ENCODE measurements at places on chromosomes 16 and 17.
A peak's percentile ranks its signal among the peaks of the same experiment; 100 is the strongest.

DNA sequence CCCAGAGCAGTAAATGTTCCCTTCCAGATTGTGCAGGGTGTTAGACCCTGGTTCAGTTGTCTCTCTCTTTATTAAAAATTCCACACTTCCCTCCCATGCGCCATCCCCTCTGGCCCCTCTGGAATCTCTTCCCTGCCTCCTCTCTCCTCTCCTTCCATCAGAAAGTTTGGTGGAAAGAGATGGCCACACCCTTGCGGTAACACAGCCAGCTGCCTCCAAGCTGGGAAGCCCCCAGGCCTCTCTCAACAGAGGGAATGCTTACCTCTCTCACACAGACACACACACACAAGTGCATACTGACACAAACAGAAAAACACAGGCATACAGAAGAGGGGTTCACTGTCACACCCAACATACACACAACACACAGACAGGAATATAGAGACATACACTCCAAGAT lies 220.5 kb downstream of the C16orf78 start:
- no peak for DNase-seq

DNA sequence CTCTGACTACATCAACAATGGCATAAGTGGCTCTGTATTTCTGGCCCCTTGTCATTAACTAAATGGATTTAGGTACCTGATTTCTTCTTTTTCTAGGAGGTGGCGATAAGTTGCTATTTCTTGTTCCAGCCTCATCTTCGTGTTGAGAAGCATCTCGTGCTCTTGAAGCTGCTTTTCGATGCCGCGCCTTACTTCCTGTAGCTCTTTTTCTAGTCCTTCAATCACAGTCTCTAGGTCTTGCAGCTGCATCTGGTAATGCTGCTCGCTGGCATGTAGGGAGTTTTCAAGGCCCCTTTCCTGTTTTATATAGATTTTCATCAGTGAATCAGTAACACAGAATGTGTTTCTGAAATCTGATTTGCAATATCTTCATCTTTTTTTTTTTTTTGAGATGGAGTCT lies 5.1 kb downstream of the KRT222 start:
- DNase-seq: no peak

- no peak for DNase-seq
These were observed 1215.9 kb downstream of the CDH8 start for GRCh38 chr16:60820361-60820760.

GRCh38 chr16:81530296-81530721 lies 85.7 kb downstream of the CMIP start:
- DNase-seq: no peak

GRCh38 chr16:12530302-12530701 lies 273.4 kb downstream of the CPPED1 start:
- no peak for DNase-seq

- no peak for DNase-seq
These were observed 119.5 kb downstream of the NTN1 start for GRCh38 chr17:9140550-9141424.

DNA sequence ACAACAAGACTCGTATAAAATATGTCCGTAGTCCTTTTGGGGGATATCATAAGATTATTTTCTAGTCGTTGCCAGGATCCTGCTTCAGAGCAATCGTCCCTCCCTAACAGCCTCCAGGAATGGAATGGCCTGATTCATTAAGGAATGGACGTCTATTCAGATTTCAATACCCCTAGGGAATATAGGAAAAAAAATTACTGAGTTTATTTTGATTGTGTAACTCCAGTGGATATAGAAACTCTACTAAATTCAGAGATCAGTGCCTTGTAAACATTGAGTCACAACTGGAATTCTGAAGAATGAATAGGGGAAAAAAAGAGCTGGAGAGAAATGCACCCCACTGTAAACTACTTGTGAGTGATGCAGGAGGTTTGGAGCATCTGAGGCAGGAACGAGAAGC lies 1171.5 kb upstream of the GOT2 start:
- DNase-seq: no peak

- peak; percentile 75 for DNase-seq
These were observed 13.4 kb upstream of the SULT1A1 start for GRCh38 chr16:28623172-28623711.

- no peak for DNase-seq
These were observed 17.2 kb downstream of the CMIP start for GRCh38 chr16:81461766-81462165.

DNA sequence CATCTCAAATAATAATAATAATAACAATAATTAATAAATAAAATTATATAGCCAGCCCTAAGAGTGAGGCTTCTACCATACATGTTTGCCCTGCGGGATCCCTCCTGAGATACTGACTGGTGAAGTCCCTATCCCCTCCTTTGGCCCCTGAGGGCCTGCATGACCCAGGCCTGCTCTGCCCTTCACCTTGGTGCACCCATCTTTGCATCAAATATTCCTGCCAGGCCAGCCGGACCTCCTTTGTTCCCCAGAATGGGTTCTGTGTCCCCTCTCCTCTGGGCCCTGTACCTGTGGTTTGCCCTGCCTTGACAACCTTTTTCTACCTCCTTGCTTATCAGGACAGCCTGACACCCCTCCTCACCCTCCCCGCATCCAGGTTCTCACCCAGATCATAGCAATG lies 2.0 kb upstream of the RNF112 start:
- DNase-seq: no peak

- DNase-seq: no peak
These were observed 1.7 kb upstream of the COASY start for GRCh38 chr17:42560246-42560645.

- DNase-seq: peak; percentile 58
These were observed 689.5 kb upstream of the RBFOX1 start for GRCh38 chr16:6643080-6643686.

GRCh38 chr16:88934066-88934667 lies 42.8 kb downstream of the CBFA2T3 start:
- no peak for DNase-seq

DNA sequence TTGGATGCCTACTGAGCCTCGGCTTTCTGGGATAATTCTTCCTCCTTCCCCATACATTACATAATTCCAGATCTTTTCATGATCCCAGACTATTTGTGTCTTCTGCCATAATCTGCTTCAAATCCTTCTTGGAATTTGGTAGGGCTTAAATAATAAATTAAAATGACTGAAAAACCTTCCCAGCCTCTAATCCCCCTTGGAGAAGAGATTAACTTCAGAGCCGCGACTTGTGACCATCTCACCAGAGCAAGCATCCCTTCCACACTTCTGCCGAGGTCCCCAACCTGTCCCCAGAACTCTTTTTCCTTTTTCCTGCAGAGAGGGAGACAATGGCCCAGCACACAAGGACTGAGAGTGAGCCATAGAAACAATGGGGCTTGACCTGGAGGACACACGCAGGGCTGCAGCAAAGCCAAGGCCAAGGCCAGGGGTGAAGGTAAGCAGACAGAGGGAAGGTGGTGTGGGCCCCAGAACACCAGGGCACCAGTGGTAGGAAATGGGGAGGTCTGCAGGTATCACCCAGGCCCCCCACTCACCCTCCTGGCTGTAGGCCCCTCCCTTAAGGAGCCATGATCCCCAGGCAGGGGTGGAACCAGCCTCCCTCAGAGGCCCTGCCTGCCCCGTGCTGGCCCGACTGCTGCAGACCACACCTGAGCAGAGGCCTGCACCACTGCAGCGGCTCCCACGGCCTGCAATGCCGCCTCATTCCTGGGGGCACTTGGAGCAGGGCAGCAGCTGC lies 9.6 kb upstream of the BCAR1 start:
- no peak for DNase-seq

DNA sequence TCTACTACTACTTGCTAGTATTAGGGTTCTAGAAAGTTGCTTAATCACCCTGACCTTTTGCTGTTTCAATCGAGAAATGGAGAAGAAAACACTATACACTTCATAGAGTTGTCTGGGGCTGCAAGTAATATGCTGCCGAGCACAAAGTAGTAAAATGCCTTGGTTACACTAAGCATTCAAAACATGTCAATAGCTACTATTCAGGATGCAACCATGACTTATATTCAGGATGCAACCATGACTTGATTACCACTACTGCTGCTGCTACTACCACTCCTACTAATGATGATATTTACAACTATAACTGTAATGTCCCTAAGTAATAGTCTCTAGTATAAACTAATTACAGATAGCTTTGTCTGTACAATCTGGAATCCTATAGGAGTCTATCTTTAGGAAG lies 35.3 kb downstream of the ADAMTS18 start:
- DNase-seq: no peak

DNA sequence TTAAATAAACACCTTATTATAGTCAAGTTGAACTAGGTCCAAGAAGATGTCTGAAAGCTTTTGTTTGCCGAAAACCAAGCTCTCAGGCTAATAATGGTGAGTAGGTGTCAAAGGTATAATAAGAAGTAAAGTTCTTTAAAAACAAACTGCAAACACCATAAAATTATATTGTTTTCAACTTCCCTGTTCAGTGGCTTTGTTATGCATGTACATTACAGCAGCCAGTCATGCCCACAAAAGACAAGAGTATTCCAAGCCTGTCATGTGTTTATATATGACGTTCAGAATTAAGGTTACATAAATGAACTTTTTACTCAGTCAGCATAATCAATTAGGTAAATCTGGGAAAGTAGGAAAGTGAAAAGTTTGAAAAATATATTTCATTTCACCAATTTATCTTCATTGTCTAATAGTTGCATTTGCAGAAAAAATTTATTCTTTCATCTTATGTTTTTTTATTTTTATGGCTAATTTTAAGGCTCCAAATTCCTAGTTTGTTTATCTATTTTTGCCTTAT lies 928.7 kb upstream of the SOX9 start:
- DNase-seq: no peak

DNA sequence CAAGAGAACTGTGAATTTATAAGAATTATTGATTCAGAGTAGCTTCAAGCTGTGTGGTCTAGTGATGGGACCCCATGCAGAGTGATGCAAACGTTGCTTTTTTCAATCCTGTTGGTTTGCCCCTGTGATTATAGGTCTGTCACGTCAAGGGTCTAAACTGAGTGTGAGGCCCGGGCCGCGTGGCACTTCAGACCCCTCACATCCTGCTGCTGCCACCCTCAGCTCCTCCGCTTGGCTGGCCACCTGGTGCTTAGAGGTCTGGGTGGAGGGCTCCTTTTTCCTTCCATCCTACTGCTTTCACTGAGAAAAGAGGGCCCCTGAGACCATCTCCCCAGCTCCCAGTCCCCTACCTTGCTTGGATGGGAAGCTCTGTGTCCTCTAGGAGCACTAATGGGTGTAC lies 12.0 kb downstream of the MYL4 start:
- no peak for DNase-seq

- no peak for DNase-seq
These were observed 296.2 kb downstream of the SEC14L1 start for GRCh38 chr17:77437017-77437416.

GRCh38 chr16:84868328-84868727 lies 48.5 kb downstream of the CRISPLD2 start:
- no peak for DNase-seq

- no peak for DNase-seq
These were observed 234.4 kb downstream of the WWOX start for GRCh38 chr16:78333808-78334207.

GRCh38 chr16:22035153-22035552 lies 27.2 kb downstream of the MOSMO start:
- no peak for DNase-seq

GRCh38 chr16:83520596-83520995 lies 287.2 kb upstream of the HSBP1 start:
- DNase-seq: no peak

GRCh38 chr17:79840269-79840988 lies 1.2 kb upstream of the CBX4 start:
- DNase-seq: no peak

- DNase-seq: peak; percentile 35
These were observed 1.7 kb downstream of the ZNF267 start for GRCh38 chr16:31875112-31875803.

- DNase-seq: peak; percentile 25
These were observed 23.4 kb downstream of the SLC25A10 start for GRCh38 chr17:81735264-81736102.

DNA sequence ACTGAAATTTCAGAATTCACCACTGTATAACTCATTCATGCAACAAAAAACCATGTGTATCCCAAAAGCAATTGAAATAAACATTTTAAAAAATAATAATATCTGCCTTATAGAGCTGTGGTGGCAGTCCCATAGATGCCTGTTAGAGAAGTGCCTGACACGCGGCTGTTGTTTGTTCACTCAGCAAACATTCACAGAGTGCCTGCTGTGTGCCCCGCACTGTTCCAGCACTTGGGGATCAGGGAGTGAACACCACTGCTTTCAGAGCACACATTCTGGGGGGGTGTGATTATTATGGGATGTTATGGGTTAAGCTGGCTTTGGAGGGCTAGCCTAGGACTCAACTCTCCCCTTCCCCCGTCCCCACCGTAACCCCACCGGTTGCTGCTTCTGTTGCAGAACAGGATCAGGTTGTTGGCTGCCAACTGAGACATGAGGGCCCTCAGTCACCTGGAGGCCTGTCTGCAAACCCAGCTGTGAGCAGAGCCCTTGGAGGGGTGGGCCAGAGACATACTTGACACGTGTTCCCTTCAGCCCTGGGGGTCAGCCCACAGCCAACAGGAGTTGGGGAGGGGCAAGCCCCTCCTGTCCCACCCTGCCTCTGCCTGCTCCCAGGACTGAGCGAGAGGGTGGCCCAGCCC lies 103.3 kb upstream of the CIBAR2 start:
- DNase-seq: no peak

DNA sequence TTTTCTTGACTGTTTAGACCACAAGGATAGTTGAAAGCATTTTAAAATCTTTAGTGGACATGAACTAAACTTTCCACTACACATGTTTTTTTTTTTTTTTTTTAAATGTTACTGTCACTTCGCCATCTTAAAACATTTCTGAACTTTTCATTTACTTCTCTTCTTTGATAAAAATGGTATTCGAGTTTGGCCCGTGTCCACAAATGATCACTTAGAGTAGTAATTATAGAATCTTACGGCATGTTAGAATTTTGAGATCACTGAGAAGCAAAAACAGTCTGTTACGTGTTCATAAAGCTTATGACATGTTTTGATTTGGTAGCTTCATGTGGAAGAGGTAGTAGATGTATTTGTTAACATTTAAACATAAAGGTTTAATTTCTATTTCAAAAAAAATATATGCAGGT lies 1.1 kb downstream of the NSRP1 start:
- DNase-seq: no peak

DNA sequence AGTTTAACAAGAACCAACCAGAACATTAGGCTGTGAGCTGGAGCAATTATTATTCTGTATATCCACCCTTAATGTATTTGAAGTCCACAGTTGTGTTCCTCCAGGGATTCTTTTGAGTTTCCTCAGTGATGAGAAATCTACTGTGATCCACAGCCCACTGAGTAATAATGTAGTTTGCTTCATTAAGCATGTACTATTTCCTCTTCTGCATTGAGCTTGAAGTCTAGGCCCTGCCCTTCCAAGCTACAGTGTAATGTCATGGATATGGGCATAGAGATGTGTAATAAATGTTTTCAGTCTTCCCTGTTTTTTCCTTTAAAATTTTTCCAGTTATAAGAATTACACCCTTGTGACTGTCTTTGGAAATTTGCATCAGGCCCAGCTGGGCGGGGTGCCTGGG lies 36.4 kb upstream of the SLC12A3 start:
- no peak for DNase-seq

- no peak for DNase-seq
These were observed 1.8 kb upstream of the ERN1 start for GRCh38 chr17:64131606-64132270.

Measured in activated CD4-positive, alpha-beta T cell treated with anti-CD3 and anti-CD28 coated beads, Interleukin-2, amount 50 U/mL, for 48 hours (primary cell).